RPMI7951 (cell line): ENCODE measurements at places on chromosomes 2 and 18.

DNA sequence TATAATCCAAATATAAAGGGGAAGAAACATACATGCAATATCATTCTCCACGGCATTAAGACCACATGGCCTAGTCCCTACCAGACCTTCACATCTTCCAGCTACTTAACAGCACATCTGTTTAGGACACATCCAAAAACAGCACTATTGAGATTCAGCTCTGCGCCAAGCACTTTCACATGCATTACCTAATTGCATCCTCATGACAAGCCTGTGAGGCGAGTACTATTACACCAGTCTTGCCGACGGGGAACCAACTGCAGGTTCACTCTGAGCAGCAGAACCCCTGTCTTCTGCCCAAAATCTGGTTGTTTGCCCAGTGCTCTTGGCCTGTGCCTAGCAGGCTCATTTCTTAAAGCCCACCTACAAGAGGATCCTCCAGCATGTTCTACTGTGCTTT lies 66.7 kb downstream of the AAK1 start:
- DNase-seq = no peak

- peak; percentile 29 for DNase-seq
Measured at GRCh38 chr18:29083545-29083944, 906.6 kb upstream of the CDH2 start.

DNA sequence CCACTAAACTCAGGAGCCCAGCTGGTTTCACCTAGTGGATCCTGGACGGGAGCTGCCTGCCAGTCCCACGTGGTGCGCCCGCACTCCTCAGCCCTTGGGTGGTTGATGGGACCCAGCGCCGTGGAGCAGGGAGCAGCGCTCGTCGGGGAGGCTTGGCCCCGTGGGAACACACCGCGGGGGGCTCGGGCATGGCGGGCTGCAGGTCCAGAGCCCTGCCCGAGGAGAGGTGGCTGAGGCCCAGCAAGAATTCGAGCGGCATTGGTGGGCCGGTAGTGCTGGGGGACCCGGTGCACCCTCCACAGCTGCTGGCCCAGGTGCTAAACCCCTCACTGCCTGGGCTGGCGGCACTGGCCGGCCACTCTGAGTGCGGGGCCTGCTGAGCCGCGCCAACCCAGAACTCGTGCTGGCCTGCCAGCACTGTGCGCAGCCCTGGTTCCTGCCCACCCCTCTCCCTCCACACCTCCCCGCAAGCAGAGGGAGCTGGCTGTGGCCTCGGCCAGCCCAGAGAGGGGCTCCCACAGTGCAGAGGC lies 137.3 kb downstream of the TRIB2 start:
- DNase-seq = no peak

- DNase-seq = peak; percentile 65
Measured at GRCh38 chr2:120864981-120865380, 129.3 kb downstream of the GLI2 start.

DNA sequence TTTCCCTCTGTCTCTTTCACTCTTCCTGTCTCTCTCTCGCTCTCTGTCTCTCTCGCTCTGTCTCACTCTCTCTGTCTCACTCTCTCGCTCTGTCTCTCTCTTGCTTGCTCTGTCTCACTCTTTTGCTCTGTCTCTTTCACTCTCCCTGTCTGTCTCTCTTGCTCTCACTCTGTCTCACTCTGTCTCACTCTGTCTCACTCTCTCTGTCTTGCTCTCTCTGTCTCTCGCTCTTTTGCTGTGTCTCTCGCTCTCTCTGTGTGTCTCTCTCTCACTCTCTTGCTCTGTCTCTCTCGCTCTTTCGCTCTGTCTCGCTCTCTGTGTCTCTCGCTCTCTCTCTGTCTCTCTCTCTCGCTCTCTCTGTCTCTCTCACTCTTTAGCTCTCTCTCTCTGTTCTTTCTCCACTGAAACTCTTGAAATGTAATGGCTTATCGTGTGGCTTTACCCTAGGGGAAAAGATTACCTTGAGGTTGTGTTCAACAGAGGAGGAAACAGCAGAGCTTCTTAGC lies 22.9 kb downstream of the INPP1 start:
- DNase-seq = no peak

DNA sequence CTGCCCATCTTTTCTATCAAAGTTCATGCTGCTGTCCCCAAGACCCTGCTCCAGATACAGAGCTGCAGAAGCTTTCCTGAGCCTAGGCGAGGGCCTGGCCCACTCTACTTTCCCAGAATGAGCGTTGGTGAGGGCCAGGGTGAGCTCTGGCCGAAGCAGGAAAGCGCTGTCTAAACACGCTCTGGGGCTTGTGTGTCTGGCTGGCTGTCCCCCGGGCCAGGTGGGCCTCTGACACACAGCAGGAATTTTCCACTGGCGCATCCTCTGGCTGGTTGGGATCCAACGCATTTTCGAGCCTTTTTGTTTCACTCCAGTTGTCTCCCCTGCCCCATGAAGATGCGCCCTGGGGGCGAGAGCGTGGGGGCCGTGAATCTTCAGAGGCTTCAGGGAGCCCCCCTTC lies 17.8 kb upstream of the KCNK3 start:
- DNase-seq = no peak

DNA sequence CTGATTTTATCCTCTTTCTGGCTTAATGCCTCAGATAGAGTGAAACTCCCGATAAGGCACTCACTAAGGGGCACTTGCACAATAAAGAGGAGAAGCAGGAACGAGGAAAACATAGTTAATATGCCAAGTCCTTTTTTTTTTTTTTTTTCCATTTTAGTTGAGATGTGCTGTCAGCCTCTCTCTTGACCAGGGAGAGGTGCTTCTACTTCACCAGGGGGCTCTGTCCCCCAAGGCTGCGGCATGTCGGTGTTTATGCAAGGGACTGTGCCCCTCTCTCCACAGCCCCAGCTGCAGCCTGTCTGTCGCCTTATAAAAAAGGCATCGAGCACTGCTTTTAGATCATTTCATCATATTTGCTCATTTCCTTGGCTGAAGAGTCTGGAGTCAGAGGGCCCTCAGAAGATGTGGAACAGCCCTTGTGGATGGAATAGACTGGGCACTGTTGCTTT lies 178.1 kb downstream of the SLC8A1 start:
- DNase-seq = no peak

DNA sequence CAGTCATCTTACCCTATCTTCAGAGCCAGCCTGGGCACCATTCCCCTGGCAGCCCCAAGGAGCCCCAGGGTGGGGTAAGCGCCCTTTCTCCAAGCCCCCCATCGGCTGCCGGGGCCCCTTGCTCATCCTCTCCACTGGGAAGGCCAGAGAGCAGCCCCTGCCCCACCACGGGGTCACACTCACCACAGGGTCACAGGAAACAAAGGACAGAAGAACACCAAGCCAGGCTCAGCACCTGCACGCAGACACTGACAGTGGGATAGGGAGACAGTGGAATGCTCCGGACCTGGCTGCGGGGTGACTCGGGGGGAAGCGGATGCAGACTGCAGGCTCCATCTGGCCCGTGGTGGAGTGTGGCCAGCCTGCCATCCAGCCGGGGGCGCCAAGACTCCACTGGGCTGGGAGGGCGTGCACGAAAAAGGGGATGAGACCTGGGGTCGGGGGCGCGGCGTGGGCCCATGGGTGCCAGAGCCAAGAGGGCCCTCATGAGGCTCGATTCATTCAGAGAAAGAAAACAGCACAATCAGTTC lies 21.1 kb downstream of the HDAC4 start:
- DNase-seq = no peak

DNA sequence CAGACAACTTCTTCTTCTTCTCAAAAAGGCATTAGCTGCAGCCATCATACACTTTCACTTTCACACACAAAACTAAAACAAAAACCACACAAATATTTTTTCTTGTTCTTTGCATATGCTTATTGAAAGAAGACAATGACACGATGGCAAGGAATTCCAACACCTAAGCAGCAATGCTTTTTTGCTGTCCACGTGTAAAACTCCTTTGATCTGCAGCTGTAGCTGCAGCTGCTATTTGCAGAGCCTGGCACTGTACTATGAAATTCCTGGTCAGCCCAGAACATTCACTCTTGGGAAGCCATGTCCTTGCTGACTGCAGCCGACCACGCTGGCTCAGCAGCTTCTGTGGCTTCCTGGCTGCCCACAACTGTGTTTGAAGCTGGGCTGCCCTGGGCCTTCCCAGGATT lies 316.2 kb downstream of the CDH2 start:
- peak; percentile 67 for DNase-seq

DNA sequence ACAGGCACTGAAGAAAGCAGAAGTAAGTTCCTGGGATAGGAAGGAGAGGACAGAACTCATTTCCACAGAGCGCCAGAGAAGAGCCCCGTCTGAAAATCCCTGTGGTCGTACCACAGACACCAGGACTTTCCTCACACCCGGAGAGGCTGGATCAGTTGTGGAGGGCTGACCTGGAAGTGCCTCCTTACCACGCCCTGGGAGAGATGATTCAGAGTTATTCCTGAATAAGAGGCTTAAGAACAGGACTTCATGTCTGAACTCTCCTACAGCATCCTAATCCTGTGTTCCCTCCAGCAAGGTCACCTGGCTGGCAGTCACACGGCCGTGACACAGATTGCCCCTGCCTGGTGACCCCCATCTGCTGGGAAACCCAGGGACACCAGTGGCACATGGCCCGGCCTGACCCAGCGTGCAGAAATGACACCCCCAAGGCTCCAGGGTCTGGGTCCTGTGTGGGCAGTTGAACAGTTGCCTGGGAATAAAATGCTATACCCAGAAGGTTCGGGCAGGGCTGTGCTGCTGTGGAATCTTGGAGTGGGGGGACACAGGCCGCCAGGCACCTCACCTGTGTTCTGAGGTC lies 105.9 kb downstream of the PXDN start:
- DNase-seq = peak; percentile 74

DNA sequence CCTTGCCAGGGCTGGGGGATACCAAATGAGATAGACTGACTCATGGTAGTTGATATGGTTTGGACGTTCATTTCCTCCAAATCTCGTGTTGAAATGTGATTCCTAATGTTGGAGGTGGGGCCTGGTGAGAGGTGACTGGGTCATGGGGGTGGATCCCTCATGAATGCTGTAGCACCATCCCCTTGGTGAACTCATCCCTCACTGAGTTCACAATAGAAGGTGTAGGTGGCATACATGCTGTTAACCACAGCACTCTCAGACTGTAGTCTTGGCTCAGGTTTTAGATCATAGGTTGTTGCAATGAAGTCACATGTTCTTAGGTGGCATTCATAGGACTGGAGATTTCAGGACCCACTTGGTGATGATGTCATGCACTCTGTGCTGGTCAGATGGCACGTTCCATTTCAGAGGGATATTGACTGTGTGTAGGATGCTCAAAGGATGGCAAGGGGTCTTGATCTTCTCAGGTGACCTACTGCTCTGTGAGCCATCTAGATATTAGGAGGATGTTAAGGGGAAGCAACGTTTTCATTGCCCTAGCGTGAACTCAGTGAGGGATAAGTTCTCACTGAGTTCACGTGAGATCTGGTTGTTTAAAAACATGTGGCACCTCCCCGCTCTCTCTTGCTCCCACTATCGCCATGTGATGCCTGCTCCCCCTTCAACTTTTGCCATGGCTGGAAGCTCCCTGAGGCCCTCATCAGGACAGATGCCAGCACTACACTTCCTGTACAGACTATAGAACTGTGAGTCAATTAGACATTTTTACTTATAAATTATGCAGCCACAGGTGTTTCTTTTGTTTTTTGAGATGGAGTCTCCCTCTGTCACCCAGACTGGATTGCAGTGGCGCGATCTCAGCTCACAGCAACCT lies 73.8 kb upstream of the ACAA2 start:
- no peak for DNase-seq

- DNase-seq = no peak
Measured at GRCh38 chr2:236988216-236988615, 97.5 kb upstream of the COPS8 start.

DNA sequence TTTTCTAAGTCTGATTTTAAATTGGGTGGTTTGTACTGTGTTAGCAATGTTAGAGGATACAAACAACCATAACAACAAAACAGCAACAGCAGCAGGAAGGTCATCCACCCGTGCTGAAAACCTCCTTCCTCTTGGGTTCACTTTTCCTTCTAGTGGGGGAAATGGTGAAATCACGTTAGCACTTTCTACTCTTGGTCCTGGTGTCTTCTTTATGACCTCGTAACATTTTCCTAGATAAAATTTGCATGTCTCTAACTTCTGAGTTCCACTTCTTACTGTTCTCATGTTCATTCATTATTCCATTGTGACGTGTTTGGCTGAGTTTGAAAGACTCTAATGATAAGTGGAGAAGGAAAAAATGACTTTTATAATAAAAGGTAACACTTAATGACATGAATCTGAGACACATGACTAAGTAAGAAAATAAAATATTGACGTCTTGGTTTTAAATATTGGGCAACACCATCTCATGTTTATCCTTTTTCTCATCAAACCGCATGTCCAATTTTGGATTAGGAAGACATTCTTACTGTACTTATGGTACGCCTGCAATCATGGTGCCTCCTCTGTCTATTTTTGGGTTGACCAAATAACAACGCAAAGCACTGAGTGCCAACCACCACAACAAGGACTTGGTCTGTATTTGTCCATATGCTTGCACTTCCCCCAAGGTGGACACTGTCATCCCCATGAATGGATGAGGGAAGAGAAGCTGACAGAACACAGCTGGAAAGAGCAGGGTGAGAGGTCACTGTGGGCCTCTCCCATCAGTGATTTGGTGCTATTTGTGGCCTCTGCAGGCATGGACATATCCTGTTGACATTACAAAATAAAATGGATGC lies 25.7 kb upstream of the IL1R1 start:
- peak; percentile 85 for DNase-seq

- DNase-seq = peak; percentile 1
Measured at GRCh38 chr2:72378753-72379348, 231.2 kb upstream of the CYP26B1 start.

DNA sequence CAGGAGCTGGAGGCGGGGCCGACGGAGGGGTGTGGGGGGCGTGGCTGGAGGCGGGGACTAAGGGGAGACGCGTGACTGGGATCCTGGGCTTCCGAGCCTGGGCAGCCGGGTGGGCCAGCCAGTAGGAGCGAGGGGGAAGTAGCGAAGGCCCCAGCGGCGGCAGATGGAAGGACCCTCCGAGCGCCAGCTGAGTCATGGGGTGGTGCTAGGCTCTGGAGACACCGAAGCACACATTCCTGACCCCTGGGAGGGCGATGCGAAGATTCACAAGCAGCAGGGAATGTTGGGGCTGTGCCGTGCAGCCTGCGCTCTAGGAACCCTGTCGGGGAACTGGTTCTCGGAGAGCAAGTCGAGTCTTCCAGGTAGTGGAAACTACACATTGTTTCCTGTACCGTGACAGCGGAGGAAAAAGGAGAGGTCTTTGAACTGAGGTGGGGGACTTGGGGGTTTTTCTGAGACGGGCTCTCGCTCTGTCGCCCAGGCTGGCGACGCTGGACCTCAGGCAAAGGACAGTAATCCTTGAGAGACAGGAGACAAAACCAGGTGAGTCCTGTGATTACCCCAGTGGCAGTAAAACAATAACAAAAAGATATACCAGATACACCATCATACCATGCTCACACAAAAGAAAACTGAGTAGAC lies 650 bp upstream of the AFG3L2 start:
- peak; percentile 95 for DNase-seq

GRCh38 chr18:5546660-5547059 lies 2.9 kb upstream of the EPB41L3 start:
- DNase-seq = peak; percentile 20

DNA sequence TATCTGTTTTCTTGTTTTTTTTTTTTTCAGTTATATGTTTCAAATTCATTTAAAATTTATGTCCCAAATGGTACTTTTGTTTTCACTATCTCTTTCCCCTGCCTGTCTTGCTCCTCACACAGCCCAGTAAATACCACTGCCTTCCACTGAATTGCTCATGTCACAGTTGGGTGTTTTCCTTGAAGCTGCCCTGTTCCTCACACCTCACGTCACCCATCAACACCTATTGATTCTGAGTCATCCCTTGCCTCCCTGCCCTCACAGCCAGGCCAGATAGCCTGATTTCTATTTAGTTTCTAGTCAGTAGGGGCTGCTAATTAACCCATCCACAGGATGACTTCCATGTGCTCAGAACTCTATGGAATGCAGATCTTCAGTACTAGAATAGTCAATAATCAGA lies 25.3 kb downstream of the FSHR start:
- DNase-seq = no peak
